Endodermal cell (in vitro differentiated cells): ENCODE measurements at places on chromosomes 5 and 9. TPM values are rescaled to one million over a fixed set of nuclear protein-coding genes. Genes with fewer than 3 reads are reported as not detected.

GRCh38 chr9:35835216-35835632 is 6.2 kb downstream of the TMEM8B start:
- peak; percentile 76 for DNase-seq

DNA sequence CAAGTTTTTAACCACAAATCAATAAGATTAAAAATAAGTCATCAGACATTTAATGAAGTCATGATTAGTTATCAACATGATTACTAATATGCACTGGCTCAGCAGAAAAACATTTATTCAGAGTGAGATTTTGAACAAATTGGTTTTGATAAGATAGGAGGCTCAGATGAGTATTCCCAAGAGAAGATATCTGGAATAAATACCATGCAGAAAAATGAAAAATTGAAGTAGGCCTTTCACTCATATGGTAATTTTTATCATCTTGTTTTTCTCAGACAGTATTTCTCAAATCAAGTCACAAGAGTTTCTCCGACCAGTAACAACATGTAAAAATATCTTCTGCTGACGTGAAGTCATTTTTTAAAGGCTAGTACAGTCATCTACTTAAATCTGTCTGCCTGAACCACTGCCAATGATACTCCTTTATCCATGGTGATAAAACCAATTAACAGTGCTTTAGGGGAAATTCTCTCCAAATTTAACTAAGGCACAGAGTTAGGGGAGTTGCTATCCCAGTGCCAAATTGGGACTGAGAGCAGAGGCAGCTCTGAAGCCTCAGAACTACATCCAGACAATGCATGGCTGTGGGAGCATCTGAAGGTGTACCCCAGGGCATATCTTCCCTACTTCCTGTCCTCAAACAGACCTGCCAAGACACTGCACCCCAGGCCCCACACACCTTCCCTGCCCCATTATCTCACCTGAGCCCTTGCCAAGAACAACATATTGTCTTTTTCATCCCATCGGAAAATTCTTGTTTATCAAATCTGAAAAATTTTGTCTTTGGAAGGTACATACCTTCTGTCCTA is 105.5 kb upstream of the TSLP start:
- DNase-seq = no peak

The GOLPH3 gene
- 90.7 and 94.4 TPM in 2 replicates for total RNA-seq

The HK3 gene
- total RNA-seq = 0.16 and 0.55 TPM in 2 replicates

The PCDHGA5 gene
- 0.51 to 0.63 TPM (median 0.59 TPM) in 3 replicates for total RNA-seq
